Amygdala (tissue), 56 donors: ENCODE measurements at places on chromosomes 7 and 10.

- DNase-seq: no peak
Observed at GRCh38 chr7:24290004-24290641, 6.1 kb downstream of the NPY start.

DNA sequence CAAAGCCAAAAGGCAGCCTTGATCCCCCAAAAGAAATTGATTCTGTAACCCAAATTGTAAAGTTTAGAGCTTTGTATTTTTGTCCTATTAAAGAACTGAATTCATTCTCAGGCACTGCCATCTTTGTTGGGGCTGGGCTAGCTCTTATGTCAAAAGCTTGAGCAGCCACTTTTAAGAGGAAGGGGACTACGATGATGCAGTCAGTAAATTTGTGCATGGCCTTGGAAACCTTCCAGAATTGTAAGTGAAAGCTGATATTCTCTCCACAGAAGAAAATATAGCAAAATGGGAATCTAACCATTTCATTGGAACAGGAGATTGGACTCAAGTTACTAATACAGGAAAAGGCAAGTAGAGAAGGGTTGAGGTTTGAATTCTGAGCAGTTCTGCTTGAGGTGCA, 50.1 kb downstream of the RBM20 start:
- DNase-seq: no peak

GRCh38 chr10:59027975-59028655, 148.3 kb upstream of the PHYHIPL start:
- no peak for DNase-seq

- no peak for DNase-seq
Observed at GRCh38 chr10:131211559-131211958, 100.0 kb downstream of the TCERG1L start.

DNA sequence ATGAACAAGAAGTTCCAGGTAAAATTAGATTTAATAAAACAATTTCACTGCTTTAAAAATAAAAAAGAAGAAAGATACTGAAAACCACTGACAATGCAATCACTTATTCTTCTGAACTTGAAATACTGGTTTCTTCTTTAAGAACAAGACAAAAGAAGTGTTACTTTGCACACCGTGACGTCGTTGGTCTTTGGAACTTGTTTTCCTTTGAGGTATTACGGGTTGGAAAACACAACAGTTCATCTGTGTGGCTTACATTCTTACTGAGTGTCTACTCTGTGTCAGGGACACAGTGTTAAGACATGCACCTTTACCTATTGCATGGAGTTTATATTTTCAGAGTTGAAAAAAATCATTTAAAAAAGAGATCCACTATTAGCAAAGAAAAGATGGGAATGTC, 41.3 kb upstream of the UCN3 start:
- no peak for DNase-seq

- DNase-seq: no peak
Observed at GRCh38 chr7:87075671-87076404, 16.4 kb upstream of the ELAPOR2 start.

DNA sequence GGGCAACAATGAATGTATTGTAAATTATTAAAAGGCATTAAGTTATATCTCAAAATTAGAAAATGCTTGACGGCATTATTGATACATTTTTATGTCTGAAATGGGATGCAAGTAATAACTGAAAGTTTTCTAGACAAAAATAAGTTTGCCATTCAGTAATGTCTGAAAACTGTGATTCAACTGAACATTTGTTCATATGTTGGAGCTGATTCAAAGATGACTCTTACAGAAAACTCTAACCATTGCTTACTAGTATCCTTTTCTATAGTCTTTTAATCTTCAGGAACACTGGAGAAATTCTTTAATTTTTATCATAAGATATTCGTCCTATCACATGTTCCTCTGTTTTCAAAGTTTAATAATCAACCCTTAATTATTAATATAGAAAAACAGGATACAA, 71.1 kb upstream of the TFEC start:
- no peak for DNase-seq

DNA sequence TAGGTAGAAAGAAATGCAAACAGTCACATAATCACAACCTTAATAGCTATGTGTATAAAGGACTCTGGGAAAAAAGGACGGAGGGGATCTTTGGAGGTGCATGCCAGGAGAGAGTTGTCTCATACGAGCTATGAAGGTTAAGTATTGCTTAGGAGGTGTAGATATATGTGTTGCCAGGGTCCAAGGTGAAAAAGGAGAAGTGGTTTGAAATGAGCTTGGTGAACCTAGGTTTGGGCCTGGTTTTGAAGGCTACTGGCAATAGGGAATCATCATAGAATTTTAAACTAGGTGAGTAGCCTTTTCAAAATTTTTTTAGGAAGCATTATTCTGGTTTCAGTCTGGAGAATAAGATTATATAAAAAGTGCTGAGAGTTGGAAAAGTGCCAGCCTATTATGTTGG, 336.8 kb downstream of the AUTS2 start:
- DNase-seq: no peak

DNA sequence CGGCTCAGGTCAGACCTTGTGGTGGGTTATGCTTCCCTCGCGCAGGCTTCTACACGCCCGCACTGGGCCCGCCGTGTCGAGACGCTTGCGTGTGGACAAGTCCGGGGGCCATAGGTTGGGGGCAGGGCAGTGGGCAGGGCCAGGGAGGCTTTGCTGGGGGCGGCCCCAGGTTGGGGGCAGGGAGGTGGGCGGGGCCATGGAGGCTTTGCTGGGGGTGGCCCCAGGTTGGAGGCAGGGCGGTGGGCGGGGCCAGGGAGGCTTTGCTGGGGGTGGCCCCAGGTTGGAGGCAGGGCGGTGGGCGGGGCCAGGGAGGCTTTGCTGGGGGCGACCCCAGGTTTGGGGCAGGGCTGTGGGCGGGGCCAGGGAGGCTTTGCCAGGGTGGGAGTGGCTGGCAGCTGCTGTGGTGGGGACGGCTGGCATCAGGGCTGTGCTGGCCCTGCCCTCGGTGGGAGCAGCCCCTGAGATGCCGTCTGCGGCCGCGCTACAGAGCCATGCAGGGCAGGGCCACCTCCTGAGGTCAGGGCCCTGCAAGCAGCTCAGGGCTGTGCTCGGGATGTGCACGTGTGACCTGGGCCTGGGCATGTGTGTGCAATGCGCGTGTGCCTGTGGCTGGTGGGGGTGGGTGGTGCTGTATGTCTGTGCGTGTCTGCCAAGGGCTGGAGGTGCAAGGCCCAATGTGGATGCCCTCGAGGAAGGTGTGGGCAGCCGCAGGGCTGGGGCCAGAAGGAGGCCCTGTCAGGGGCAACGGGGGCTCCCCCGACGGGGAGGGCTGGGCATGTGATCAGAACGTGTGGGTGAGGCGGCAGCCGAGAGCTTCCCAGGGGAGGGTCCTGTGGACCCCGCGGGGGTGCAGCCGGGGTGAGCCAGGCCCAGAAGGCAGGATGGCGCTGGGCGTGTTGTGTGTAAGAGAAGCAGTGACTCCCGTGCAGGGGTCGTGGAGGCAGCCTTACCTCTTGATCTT, 72.5 kb upstream of the NKX6-2 start:
- no peak for DNase-seq

DNA sequence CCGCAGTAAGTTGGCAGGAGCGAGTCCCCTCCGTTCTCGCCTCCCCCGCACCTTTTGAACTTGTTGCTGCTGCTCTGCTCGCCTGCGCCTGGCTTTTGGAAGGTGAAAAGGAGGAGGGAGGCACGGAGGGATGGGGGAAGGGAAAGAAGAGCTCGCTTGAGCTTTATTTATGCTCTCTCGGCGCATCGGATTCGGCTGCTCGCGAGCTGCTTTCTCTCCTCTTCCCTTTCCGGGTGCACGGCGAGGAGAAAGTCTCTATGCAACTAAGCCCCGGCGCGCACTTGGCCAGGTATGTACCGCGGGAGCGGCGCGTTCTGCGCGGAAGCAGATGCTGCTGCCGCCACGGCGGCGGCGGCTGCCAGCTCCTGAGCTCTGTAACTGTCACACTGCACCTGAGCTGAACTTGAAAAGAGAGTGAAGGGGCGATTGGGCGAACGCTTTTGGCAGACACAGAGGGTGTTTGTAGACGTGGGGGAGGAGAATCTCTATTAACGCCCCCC, 551 bp downstream of the KCND2 start:
- DNase-seq: peak; percentile 42

DNA sequence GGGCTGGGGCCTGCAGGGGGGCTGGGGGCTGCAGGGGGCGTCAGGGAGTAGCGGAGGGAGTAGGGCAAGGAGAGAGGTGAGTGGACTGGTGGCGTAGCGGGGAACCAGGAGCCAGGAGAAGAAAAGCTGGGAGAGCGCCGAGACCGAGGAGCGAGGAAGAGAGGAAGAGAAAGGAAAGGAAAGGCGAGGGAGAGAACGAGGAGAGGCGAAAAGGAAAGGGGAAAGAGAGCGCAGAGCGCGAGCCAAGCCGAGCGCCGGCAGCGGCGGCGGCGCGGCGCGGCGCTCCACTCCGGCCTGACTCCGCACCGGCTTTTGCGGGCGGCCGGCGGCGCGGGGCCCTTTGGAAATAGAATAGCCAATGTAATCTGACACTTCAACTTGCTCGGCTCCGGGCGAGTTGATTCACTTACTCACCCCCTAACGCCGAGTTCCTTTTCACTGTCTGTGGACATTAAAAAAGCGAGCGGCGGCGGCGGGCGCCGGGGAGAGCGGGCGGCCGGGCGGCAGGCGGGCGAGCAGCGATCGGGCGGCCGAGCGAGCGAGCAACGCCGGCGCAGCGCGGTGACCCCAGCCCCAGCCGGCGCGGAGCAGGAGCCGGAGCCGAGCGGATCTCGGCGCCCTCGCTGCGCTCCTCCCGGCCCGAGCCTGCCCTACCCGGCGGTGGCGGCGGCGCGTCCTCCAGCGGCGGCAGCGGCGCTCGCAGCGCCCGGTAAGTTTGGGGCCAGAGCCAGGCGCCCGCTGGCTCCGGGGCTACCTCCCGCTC, at the start of gene ZMIZ1:
Gene ZMIZ1 (plus strand): TSS at position 405 of the 763 bp plus-strand sequence. CDS start 132,667 bp downstream, outside the sequence.
- peak; percentile 63 for DNase-seq

- no peak for DNase-seq
Observed at GRCh38 chr10:66627156-66627555, 298.7 kb upstream of the LRRTM3 start.

DNA sequence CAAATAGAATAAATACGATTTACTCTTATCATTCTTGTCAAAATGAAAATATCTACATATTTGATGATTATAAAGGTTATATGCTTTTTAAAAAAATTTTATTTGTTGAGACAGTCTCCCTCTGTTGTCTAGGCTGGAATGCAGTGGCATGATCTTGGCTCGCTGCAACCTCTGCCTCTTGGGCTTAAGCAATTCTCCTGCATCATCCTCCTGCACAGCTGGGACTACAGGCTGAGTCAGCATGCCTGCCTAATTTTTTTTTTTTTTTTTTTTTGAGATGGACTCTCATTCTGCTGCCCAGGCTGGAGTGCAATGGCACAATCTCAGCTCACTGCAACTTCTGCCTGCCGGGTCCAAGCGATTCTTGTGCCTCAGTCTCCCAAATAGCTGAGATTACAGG, 48.9 kb downstream of the PUS7 start:
- no peak for DNase-seq
